EL (cell line): ENCODE measurements at places on chromosomes 2 and 18.

DNA sequence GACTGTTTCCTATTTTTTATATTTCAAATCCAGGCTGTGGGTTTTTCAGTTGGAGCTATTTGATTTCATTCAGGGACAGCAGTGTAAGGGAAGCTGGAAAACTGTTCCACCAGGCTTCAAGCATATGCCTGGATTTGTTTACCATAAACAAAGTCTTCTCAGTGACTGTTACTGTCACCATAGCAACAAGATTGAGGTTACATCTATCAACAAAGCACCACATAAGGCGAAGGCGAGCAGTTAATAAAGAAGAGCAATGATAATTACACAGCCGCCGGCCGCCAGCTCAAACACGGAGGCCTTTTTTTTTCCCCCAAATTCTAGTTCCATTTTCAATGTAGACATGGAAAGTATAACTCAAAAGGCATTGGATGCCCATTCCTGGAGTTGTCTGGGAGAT, 553.7 kb upstream of the SYT4 start:
- DNase-seq: no peak

DNA sequence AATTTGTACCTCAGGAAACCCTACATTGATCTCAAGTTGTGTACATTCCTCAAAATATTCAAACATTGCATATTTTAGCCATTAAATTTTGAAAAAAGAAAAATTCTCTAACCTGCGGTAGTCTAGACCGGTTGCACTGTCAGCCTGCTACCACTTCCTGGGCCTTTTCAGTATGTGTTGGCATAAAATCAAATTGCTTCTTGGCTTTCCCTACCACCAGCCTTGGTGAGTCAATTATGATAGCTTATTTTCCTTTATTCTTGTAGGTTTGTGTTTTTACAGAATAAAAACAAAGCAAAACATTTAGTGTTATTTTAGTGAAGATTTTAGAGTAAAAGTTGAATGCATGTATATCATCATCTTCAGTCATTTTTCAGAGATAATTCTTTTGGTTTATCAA, 61.2 kb downstream of the FAM171B start:
- DNase-seq: peak; percentile 36

DNA sequence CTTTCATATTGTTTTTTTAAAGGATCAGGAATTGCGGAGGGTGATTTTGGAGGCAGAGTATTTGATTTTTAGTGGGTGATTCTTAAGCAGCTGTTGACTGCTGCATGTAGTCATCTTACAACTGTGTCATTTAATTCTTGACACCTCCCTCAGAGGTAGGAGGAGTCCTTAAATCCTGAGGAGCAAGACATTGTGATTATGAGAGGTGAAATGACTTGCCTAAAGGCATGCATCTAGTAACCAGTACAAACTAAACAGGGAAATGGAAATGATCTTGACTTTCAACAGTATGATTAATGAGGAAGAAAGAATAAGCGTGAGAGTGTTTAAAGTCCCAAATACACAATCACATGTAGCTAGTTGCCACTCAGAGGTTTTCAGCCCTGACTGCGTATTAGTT, 440.7 kb downstream of the THSD7B start:
- DNase-seq: no peak

DNA sequence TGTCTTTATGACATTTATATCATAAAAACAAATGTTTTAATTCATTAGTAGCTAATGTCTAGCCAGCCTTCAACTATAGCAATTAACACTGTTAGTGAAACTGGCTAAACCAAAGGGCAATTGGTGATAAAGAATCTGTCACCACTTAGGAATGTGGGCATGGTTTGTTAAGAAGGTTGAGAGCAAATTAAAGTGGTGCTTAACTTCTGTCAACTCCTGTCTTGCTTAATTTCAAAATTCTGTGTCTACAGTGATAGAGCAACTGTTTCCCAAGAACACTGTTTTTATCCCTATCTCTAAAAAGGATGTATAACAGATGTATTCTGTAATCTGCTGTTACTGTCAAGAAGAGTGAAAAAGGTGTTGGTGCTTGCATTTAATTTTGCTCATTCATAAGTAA, 36.5 kb downstream of the CFAP36 start:
- peak; percentile 32 for DNase-seq

- no peak for DNase-seq
These were observed 17.9 kb downstream of the KCNG2 start for GRCh38 chr18:79815657-79816056.

DNA sequence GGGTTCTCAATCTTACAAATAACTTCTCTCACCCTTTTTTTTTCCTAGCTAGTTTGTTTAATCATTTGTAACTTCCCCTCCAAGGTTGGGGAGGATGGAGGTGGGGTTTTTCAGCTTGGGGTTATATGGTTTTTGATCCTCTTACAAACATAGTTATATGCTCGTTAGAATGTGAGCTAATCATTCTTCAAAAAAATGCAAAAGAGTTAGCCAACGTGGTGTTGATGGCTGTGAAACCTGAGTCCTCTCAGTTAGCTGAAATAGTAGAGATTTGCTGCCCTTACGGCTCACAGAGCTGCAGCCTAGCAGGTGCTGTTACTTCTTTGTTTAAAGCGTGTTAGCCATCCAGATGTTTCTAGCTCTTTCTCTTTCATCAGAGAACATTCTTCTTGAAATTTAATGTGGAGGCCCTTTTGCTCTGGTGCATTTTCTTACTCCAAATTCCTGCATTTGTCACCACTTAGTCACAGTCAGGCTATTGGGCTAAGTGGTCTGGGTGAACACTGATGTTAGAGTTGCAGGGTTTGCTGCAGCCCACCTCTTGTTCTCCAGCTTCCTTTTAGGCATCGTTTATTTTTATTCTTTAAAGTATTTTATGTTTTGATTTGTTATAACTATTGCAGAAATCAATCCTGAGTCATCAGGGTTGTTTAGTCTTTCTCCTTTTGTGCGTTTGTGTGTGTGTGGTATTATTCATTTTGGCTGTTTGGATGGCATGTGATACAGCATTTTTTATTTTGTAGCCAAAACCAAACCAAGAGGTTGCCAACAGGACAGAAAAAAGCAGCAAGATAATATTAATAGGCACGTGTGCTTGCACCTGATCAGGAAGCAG, 41.1 kb downstream of the LIMS1 start:
- peak; percentile 84 for DNase-seq

GRCh38 chr2:165645930-165646831, 147.9 kb downstream of the GALNT3 start:
- DNase-seq: peak; percentile 1

DNA sequence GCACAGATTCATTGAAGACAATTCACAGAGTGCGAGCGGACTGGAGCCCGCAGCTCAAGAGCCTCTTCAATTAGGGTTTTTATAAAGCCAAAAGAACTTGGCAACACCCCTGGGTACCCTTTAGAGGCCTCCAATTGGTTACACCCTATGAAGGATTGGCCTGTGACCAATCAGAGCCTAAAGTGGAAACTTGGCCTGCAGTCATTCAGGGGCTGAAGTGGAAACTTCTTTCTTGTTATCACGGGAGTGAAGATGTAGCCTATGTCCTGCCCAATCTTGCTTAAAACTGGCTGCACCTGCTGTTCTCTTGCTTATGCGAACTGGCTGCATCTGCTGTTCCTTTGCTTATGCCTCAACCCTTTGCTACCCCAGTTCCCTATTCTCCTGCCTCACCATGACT, 1.8 kb upstream of the HJURP start:
- no peak for DNase-seq

DNA sequence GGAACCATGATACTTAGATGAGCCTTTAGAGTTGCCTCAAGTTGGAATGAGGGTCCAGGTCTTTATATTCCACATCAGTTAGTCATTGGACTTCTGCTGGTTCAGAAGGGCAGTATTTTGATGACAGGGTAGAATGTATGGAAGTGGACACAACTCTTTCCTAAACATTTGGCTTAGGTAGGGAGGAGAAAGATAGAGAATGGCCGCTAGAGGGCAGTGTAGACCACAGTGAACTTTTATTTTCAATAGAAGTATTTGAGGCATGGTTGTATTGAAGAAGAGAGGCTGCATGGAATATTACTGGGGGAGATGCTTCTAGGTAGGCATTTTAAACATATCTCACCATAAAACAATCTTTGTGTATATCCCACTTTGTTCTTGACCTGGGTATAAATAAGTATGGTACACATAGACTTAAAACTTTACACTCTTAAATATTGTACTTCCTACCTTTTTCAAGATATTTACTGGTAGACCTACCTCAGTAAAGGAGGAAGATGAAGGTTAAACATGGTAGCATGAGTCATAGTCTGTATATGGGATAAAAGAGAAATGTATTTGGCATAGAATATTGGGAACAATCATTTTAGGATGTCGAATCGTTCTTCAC, 497.6 kb upstream of the FAM98A start:
- DNase-seq: peak; percentile 63

DNA sequence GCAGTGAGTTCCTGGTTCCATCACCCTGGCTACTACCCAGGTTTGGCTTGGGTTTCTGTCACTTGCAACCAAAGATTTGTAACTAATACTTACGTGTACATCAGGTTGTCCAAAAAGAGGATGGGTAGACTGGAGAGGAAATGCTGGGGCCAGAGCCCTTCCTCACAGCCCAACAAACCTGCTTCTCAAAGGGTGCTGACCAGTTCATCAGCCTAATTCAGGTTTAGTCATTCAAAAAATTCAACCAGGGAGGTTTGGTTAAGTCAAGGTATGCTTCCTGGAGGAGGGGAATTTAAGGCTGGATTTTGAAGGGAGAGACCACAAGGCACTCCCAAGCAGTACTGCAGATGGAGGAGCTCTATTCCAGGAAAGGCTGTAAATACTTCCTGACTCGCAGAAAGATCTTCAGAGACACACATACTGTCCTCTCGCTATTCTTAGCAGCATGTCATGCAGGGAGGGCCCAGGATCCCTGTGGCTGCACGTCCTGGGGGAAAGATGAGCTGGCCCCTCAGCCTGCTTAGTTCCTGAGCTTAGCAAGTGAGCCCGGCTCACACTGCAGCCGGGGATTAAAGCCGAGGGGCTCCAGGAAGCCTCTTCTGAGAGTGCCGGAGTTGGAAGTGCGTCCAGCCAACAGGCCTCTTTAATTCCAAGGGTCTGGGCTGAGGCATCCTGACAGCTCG, 40.0 kb upstream of the BIN1 start:
- DNase-seq: peak; percentile 17

DNA sequence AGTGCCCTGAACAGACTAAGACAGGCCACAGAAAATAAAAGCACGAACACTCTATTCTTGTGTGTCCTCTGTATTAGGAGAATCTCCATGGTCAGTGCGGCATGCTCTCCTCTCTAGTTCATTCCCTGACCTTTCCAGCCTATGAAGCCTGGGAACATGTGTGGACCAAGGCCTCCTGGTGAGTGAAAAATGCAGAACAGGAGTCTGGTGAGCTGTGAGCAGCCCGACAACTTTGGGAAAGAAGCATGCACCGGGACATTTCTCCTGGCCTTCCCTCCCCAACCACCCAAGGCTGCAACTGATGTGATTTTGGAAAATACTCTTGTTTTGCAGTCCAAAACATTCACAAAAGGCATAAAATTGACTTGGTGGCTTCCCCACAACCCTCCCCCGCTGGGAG, 878.3 kb upstream of the ID2 start:
- no peak for DNase-seq

GRCh38 chr18:903701-904100, 970 bp upstream of the ADCYAP1 start:
- DNase-seq: peak; percentile 31

DNA sequence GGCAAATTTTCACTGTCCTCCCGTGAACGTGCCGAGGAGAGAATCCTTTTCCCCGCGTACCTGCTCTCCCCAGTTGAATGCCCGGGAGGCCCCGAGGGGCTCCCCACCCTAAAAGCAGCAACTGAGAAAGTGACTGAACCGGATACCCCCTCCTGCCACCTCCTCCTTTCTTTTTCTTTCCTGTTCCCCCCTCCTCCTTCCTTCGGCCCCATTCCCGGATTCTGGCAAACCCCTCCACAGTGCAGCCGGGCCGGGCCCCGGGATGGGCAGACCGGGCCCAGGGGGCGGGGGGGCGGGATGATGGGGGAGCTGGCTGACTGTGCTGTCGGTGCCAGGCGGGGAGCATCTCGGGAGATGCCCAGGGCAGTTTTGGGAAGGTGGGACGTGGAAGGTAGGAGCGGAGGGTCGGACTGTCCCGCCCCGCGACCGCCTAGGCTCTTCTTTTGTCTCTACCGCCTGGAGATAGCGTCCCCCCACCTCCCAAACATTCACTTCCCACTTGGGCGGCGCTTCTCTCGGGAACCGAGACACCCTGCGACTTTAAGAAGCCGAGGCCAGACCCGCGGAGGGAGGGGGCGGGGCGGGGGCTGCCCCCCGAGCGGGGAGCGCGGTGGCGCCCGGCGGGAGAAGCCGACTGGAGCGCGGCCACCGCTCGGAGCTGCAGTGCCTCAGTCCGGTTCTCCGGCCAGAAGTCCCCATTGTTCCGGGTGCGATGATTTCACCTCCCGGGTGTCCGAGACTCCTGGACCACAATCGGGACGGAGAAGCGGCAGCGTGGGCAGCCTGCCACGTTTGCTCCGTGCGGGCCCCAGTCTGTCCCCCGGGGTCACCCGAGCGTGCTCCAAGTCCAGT, 8.2 kb downstream of the DLX2 start:
- peak; percentile 70 for DNase-seq
